Activated gamma-delta T cell treated with anti-CD3 and anti-CD28 coated beads, Interleukin-2, amount 50 U/mL, for 16 hours (primary cell): ENCODE measurements at places on chromosomes 4 and X.

GRCh38 chr4:164383358-164384220 is 370.3 kb upstream of the SMIM31 start:
- no peak for DNase-seq

- no peak for DNase-seq
These were observed 1080.9 kb upstream of the TENM3 start for GRCh38 chr4:181162266-181162665.

DNA sequence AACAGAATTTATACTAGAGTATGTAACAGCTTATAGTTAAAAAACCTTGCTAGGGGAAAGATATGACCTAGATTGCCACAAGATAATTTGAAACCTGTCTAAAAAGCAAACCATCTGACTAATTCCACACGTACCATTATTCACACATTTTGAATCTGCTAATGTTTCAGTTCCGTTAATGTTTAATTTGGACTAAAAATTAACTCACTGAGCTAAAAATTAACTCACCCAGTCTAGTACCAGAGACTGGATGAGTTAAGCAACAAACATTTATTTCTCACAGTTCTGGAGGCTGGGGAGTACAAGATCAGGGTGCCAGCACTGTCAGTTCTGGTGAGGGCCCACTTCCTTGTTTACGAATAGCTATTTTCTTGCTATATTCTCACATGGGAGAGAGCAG is 231.5 kb upstream of the DIAPH2 start:
- DNase-seq: no peak

- no peak for DNase-seq
These were observed 18.9 kb downstream of the ASMTL start for GRCh38 chrX:1433646-1434357.

DNA sequence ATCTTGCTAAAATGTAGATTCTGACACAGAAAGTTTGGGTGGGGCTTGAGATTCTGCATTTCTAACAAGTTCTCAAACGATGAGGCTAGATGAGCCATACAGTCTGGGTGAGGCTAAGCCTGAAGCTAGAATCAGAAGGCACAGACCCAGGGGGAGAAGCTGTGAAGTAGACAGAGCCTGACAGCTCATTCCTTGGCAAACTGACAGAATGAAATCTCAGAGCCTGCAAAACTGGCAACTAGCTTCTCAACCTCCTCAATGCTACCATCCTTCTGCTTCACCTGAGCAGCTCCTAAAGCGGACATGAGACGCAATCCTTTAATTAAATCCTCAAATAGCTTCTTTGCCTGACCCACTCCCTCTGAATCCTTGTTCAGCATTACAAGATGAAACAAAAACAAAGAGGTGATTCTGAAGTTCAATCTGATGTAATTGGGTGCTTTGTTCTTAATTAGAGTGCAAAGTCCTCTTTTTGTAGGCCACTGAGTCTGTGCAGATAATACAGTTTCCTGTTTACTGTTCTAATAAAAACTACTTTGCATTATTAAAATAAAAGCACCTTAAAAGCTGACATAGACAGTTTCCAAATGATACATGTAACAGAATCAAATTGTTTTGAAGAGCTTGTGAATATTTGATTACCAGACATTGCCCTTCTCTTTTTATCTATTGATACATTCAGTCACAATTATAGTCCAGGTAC is 71.0 kb upstream of the BMP2K start:
- no peak for DNase-seq

DNA sequence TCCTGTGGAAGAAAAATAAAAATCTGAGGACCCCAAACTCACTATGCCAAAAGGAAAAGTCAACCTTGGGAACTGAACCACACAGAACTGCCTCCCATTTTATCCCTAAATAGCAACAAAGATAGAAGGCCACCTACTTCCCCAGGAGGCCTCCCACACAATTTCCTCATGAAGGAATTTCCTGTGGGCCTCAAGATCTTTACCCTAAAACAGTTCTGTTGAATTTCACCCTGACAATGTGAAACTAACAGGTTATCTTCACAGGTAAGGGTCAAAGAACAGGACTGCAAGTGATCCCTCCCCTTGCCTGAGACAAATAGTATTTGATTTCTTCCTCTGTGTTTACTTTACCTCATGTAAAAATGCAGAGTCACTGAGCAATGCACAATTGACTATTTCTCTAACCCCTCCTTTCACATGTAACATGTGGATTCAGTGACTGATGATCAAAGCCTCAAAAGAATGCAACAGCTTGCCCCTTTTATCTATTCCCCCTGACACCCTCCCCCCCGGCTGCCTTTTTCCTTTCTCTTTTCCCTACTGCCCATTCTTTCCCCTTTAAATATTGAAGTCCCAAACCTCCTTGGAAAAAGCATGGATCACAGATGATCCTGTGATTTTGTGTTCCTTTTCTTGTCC is 33.3 kb downstream of the MEPE start:
- DNase-seq: no peak

DNA sequence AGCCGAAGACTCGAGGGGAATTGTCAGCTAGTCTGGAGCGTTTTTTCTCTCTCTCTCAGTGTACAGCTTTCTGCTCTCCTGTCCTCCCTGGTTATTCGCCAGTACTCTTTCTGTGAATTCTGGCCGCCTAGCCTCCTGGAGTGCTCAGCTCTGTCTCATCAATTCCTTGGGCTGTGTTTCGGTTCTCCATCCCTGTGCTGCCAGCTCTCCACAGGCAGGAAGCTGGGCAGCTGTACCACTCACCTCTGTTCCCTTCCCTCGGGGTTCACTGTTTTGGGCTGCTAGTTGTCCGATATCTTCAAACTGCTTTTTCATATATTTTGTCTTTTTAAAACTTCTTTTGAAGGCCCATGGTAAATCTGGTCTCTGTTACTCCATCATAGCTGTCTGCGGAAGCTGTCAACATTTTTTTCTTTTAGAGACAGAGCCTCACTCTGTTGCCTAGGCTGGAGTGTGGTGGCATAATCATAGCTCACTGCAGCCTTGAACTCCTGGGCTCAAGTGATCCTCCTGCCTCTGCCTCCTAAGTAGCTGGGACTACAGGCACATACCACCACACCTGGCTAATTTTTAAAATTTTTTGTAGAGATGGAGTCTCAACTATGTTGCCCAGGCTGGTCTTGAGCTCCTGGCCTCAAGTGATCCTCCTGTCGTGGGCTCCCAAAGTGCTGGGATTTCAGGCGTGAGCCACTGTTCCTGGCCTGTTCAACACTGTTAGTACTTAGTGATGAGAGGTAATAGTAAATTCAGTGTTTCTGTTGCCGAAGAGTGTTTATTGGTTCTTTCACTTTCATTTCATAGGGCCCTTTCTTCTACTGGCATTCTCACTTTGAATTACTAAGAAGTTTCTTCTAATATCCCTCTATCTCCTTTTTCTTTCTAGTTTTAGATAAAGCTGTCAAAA is 18.6 kb downstream of the ZCCHC4 start:
- no peak for DNase-seq
